ENCODE measurements at places on chromosomes 2 and 18. TPM values are rescaled to one million over a fixed set of nuclear protein-coding genes. Genes with fewer than 3 reads are reported as not detected.

DNA sequence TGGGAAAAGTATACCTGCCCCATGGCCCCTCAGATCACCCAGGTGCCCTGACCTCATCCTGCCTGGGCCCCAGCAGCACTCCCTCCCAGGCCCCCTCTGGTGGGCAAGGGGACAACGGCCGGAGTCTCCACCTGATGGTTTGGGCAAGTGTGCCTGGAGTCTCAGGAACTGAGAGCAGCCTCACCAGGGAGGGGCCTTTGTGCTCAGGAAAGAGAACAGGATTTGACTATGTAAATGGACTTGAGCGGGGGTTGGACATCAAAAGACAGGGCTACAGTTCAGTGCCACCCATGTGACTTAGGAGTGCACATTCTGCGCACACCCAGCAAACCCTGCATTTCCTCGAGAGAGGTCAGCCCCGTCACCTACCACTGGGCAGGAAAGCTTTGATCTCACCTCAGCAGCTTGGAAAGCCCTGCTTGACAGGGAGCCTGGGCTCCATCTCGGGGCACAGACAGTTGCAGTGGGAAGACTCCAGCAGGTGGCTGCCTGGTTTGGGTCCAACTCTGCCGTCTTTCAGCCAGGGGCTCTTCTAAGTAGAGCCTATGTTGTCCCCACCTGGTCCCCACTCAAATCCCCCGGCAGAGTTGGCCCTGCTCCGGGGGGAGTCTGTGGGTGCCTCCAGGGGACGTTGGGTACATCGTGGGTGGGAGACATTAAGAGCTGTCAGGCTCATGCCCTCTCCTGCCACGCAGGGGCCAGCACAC lies 3.3 kb downstream of the INPP5D start:
- no peak for DNase-seq

DNA sequence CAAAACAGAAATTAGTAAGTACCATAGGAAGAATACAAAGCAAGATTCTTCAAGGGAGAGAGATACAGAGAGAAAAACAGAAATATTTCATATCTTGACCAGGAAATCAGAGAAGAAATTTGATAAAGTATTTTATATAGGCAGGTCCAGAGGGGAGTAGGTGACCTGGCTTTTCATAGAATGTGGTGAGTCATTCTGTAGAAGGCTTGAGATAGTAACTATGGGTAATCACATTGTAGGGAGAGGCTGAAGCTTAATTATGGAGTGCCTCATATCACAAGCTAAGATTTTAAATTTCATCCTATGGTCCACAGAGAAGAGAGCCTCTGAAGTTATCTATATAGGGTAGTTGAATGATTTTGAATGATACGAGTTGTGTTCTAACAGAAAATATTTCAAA lies 195.0 kb upstream of the CYRIA start:
- no peak for DNase-seq

GPR17 gene
- polyA plus RNA-seq: 2.9 TPM

DNA sequence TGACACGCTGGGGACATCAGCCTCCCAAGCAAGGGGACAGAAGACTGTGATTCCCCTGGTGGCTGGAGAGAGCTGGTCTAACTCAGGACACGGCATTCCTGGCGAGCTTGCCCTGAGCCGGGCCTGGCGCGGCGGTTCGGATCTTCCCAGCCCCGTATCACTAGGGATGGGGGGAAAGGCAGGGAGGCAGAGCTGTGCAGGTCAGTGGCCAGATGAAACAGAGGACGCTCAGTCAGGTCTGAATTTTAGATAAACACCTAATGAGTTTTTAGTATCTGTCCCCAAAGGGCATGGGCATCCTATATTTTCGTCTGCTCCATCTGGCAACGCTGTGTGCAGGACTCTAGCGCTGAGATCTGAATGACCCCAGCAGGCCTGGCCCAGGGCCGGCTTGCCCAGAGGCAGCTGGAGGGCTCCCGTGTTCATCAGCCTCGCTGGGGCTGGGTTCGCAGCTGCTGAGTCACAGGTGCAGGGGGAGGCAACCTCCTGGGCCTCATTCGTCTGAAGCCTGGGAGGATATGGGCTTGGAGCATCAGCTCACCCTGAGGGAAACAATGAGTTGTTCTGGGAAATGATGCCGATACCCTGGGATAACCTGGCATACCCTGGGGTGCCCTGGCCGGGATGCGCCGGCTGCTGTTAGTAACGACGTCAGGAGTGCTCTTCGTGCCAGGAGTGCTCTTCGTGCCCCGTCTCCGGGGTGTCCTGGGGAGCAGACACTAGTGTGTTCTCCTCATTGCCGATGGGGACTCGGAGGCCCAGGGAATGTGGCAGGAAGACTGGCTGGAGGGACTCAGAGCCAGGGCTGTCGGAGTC lies 48.1 kb upstream of the HPCAL1 start:
- DNase-seq: no peak

TTR gene
- not detected for polyA plus RNA-seq
